Nucleus accumbens (tissue), 56 donors: ENCODE measurements at places on chromosomes 2 and 18.

DNA sequence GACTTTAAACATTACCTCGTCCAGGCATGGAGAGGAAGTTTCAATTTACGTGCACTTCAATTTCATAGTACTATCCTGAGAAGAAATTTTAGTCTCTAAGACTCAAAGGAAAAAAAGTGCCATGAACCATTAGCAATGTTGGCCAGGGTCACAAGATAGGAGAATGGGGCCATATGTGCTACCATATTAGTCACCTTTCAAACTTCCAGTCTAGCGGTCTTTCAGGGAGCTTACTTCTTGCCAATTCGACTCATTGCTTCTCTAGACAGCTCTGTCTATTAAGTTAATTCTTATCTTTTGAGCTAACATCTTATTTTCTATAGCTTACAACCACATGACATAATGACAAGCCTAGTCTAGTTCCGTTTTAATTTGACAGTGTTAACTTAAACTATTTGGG lies 129.1 kb downstream of the ANKRD44 start:
- DNase-seq = no peak

DNA sequence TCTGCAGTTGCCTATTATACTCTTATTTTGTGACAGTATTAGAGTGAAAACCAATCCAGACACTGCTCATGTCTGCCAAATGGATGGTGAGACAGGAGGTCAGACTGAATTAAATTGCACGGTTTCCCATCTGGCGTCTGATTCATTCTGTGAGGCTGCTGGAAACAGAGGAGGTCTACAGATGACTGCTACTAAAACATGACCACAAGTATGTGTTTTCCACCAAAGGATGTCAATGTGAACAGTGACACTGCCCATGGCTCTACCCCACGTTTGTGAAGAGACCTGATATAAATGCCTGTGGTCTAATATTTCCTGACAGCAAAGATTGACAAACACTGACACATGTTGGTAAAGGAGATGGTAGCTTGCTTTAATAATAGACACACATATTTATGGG lies 104.3 kb upstream of the ST6GAL2 start:
- DNase-seq = no peak

- DNase-seq = no peak
These were observed 27.2 kb upstream of the FAM136A start for GRCh38 chr2:70328921-70329561.

DNA sequence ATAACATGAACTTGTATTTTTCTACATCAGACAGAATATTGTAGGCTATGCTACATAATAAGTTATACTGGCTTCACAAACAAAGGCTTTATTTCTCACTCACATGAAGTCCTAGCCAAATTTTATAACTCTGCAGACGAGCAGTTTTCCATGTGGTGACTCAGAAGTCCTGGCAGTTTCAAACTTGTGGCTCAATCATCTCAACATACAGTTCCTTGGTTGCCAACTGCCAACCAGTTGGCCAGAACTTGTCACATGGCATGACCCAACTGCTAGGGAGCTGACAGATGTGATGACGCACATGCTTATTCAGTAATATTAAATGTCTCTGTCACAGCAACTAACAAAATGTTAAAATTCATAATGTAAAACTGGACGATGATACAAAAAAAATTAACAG lies 63.8 kb upstream of the ZC3H15 start:
- DNase-seq = no peak

GRCh38 chr2:142869461-142870106 lies 7.9 kb upstream of the KYNU start:
- no peak for DNase-seq

- DNase-seq = no peak
These were observed 3.8 kb downstream of the CTIF start for GRCh38 chr18:48542513-48543181.

DNA sequence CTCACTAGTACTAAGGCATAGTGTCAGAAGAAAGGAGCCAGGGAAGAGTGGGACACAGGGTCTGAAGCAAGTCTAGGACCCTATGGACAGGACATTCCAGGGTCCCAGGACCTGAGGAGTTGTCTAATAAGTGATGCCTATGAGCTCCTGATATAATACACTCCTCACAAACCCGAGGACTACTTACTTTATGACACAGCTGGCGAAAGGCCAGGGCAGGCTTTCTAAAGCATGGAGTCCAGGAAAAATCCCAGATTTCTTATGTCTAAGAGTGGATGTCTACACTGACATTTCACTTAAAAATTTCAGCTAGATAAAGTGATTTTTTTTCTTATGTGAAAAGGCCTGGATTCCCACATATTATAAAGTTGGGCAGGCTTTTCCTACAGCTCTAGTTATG lies 502.2 kb upstream of the SETBP1 start:
- DNase-seq = no peak

- DNase-seq = no peak
These were observed 2.3 kb downstream of the HJURP start for GRCh38 chr2:233852056-233852455.

GRCh38 chr2:237889016-237889415 lies 29.6 kb downstream of the RAMP1 start:
- no peak for DNase-seq

DNA sequence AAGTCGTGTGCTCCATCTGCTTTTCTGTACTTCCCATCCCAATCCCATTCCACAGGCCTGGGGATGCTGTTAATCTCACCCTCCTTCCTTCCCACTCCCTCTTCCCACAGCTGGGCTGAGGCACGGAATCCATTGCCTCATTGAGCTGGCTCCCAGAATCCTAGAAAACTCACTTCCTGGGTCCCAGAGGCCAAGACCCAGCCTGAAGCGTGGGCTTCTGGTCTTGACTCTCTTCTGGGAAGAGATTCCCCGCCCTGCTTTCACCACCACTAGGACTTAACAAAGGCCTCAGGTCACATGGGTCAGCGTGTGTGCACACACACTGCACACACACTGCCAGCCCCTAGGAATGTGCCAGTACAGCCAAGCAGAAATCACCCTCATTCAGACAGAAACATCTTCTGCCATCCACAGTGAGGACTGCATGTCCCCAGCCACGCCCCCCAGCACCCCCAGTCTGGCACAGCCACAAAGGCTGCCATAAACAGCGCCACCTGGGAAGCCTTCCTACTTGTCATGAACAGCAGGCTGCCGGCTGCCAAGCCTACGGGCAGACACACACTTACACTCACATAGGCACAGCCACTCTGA lies 165.8 kb downstream of the TNS1 start:
- peak; percentile 73 for DNase-seq

DNA sequence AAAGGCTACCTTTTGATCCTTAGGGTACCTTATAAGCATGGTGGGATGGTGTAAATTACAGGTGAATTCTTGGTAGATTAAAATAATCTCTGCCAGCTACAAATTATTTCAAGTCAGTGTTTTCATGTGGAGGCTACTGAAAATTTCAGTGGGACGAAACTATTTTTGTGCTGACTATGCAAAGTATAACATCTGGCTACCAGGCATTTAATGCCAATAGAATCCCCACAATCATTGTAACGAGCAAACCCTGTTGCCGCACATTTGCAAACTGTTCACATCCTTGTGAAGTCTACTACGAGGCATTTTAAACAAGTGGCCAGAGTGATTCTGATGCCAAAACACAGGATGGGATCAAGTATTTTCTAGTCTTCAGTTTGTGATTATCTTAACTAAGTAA lies 48.1 kb upstream of the SDC1 start:
- DNase-seq = no peak

DNA sequence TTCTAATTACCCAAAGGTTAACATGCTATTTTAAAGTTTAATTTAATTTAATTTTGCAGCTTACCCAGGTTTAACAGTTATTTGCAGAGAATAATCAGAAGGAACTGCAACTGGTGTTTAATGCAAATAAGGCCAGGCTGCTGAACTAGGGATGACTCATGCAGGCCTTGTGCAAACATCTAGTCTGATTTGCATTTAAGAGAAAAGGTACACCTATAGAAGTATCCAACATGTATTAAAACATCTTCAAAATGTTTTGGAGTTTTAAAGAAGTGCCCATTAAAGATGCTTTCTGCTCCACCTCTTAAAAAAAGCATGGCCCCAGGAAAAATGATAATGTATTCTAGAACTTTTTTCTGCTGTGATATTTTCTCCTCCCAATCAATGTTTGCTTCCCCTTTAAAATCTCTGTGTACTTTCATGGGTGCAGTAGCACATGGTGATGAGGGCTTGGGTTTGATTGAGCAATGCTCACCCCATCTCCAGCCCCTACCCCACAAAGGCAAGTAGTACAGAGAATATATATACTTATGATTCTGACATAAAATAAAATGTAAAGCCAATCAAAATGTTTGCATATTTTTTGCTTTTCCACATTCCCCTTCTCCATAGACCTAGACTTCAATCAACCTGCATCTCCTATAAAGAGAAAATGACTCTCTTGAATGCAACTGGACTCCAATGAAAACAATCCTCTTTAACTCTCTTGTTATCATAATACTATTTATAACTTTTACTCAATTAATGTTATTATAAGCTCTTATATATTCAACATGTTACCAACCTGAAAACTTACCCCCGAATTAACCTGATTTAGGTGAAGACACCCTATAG lies 54.1 kb downstream of the ATP8B1 start:
- DNase-seq = no peak

- DNase-seq = no peak
These were observed 162.3 kb downstream of the TNS1 start for GRCh38 chr2:217840522-217840921.

DNA sequence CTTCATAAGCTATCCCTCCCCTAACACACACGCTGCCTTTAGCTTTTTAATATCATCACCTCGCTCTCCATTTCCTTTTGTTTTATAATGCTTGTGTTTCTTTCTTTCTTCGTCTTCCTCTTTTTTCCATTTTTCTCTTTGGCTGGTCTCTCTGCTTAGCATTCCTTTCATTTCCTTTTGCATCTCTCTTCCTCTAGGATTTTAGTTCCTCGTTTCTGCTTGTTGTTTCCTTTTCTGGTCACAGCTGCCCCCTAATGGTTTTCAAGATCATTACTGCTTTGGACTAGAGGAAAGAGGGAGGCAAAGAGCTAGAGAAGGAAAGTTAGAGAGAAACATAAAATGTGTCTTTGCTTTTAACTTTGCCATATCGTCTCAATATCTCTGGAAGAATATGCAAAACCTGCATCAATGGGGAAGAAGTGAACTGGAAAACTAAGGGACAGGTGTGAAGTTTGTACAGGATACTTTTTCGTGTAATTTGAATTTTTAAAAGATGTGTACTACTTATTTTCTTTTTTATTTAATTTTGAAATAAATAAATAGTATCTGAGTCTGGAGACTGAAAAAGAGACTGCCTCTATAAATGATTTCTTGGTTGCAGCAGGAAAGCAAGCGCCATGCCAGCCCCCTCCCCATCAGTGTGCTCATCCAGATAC lies 6.3 kb upstream of the NRP2 start:
- DNase-seq = no peak

GRCh38 chr18:24584205-24584604 lies 123.8 kb downstream of the HRH4 start:
- no peak for DNase-seq

- DNase-seq = peak; percentile 65
These were observed 29.4 kb downstream of the ITM2C start for GRCh38 chr2:230893841-230894781.

DNA sequence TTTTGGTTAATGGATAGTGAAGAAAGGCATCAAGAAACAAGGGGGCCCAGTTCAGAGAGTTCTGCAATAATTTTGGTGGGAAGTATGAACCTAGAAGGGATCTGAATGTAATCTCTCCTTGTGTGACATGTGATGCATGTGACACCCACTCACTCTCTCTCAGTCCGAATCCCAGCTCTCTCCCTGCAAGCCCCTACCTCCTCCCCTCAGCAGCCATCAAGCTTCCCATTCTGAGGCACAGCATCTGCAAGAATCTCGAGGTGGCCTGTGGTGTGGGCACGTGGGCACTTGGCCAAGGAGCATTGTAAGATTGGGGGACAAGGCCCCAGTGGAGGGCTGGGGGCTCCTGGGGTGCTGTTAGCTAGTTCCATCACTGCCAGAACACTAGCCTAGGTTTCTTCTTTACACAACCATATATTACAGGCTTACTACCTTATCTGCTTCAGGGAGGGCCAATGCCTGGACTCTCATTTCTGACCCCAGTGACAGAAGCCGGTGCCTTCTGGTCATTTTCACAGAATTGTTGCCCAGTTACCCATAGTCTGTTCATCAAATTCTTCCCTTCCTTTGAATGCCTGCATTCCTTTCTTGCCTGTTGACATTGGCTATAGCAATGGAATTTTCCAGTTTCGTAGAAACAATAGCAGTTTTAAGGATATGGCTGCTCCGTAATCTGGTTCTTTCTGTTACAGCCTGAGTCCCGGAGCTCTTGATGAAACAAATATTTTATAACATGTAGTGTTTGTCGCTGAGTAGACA lies 13.3 kb upstream of the LCLAT1 start:
- no peak for DNase-seq

DNA sequence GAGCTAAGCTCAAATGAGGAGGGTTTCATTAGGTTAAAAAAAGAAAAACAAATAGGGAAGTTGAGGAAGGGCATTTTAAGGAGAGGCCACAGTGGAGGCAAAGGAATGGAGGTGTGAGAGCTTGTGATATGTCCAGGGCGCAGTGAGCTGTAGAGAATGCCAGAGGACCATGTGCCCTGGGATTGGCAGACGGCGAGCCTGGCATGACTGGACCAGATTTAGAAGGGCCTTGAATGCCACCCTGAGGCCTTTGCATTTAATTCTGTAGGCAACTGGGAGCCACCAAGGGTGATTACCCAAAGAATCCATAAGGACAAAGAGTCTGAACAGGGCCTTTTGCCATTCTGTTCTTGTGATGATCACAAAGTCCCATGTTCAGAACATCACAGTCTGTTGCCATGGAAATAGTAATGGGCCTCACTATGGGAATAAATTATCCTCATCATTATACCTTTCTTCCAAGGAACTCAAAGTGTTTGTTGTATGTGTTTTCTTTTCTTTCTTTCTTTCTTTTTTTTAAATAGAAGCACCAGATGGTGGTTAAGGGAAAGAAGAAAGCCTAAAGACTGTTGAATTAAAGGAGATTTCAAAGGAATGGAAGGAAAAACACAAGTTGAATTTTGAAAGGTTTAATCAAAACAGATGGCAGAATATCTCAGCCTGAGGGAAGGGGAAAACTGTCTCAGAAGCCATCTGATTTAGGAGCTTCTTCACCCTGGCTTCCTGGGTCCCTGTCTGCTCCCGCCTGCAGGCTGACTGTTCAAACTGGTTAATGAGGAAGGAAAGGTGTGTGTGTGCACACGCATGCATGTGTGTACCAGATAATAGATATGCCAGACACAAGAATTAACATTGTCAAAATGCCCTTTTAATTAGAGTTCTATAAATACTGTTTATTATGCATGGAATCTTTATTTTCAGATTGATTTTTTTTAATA lies 31.6 kb upstream of the NCOA1 start:
- no peak for DNase-seq

DNA sequence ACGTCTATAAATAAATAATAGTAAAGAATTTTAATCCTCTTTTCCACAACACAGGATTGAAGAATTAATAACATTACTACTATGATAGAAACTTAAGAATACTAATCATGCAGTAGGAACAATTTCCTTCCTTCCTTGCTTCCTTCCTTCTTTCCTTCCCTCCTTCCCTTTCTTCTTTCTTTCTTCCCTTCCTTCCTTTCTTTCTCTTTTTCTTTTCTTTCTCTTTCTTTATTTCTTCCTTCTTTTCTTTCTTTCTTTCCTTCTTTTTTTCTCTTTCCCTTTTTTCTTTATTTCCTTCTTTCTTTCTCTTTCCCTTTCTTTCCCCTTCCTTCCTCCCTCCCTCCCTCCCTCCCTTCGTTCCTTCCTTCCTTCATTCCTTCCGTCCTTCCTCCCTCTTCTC lies 77.6 kb downstream of the SCN3A start:
- DNase-seq = no peak
